ENCODE measurements at places on chromosomes 2 and 18.

GRCh38 chr2:46384457-46384815 is 87.2 kb downstream of the EPAS1 start:
- DNase-seq, result no peak

- DNase-seq, result no peak
These were observed 137.7 kb downstream of the THNSL2 start for GRCh38 chr2:88307817-88308216.

DNA sequence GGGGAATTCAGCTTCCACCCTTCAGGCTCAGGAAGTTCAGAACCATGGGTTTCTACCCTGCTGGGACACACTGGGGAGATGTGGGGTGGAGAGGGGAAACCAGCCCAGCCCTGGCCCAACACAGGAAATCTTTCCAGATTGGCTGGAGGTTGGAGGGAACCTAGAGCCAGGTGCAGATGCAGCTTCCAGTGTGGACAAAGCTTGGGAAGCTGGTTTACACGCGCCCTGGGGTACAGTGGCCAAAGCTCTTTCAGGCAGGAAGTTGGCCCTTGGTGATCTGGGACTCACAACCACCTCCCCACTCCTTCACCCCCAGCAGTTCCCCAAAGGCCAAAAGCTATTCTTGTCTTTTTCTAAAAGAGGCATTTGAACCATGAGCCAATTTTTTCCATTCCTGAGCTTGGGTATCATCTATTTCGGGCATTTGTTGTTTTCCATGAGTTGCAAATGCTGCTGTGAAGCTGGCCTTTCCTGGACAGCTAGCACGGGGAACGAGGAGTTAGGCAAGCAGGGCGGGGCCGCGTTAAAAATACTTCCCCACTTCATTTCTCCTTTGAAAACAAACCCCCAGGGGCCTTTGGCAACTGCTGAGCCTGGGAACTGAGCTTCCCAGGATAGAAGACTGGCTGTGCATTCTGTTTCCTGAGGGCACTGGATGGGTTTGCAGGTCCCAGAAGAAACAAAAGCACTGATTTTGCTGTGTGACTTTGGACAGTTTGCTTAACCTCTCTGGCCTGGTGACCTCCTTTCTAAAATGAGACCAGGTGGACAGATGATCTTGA is 3.1 kb upstream of the ARID5A start:
- no peak for DNase-seq

DNA sequence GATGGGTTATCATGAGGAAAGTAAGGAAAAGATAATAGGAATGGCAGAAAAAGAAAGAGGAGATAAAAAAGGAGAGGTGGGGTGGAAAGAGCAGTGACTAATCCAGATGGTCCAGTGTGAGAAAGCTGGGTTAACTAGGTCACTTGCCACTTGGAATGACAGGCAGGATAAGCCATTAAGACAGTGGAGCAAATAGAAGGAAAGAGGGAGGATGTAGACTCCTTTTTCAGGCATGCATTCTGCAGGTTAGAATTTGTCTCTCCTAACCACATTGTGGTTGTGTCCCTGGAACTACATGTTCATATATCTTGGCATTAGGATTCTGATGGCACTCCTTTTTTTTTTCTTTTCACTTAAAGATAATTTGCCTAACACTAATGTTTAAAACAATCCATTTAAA is 13.4 kb upstream of the NEMP2 start:
- DNase-seq, result no peak

GRCh38 chr2:150806336-150806735 is 318.9 kb upstream of the RND3 start:
- DNase-seq, result no peak

DNA sequence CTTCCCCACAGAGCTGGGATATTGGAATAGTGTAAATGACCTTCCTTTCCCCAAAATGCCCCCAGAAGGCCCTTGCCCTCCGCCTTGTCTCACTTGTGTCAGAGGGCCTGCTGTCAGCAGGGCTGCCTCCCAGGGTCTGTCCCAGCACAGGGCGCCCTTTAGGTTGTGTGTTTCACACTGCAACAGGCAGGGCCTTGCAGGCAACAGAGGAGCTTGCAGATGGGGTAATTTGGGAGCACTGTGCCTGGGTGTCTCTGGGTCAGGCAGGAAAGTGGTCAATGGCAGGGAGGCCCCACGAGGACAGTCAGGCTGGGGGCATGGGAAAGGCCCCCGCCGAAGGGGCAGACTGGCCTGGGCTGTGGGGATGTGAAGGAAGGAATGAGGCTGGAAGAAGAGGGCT is 130.7 kb downstream of the ASB1 start:
- no peak for DNase-seq

- DNase-seq, result no peak
These were observed 170.7 kb downstream of the ADCYAP1 start for GRCh38 chr18:1075322-1075721.

- no peak for DNase-seq
These were observed 11.8 kb upstream of the NEDD4L start for GRCh38 chr18:58032233-58032632.

DNA sequence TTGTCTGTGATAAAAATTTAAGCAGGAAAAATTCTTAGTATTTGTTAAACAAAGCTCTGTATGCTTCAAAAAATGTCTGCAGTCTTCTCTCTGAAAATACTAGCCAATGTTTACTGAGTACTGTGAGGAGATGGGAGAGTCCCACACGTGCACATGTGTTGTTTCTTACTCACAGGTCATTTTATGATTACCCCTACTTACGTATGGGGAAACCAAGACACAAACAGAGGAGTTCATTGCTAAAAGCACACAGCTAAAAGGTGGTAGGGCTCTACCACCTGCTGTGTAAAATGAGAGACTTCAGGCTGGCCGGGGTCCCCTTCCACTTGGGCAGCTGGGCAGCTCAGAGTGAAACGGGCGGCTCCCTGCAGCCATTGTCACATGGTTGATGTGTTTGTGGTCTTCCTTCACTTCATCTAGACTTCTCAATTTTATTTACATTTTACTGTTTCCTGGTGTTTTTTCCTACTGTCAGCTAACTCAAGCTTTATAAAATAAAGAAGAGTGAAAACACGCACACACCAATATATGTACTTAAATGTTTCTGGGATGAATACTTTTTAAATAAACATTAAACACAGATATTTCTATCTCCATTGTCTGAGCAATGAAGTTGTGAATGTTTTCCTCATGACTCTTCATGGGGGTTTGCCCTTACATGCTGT is 71.2 kb downstream of the MBP start:
- no peak for DNase-seq

DNA sequence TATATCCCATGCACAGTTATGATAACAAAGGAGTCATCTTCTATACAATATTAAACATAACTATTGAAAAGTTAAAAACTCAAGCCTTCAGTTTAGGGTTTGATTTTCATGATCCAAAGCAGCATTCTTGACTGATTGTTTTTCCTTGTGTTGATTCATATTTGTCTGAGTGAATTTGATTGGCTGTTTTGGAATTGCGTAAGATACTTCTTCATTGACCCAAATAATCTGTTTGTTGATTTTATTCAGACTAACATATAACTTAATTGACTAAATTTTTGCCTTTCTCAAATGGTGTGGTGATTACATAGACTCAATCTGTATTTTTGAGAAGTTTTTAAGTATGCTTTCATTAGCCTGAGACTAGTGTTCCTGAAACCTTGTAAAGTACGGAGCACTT is 305.7 kb upstream of the TNP1 start:
- no peak for DNase-seq

GRCh38 chr2:234293973-234294372 is 202.9 kb downstream of the ARL4C start:
- DNase-seq, result no peak

DNA sequence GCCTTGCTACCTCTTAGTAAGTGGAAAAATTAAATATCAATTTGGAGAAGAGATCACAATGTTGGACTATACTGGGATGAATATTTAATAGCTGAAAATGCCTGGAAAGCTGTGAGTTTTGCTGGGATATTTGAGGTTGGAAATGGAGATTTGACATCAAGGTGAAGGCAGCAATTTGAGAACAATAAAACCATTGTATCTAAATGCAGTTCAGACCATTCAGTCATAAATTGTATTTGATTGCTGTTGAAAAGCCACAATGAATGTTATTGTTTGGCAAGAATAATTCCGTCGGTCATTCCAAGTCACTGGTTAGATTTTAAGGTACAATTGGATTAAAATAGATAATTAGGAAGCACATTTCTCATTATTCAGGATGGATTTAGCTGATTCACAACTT is 325.6 kb downstream of the HRH4 start:
- DNase-seq, result no peak

DNA sequence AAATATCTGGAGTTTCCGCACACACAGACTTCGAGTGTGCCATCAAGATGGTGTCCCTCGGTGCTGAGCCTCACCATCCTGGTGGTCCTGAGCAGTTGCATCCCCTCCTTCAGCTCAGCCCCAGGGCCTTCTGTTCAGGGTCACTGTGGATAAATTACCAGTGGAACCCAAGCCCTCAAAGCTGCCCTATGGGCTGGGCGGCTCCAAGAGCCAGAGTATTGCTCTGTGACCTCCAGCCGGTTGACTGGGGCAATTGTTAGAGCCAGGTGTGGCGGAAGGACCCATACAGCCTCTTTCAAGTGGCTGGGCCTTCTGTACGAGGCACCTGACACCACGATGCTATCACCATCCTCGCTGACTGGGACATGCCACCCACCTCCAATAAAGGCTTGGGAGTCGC is 215.5 kb downstream of the GBX2 start:
- no peak for DNase-seq

- peak; percentile 14 for DNase-seq
These were observed 237.6 kb downstream of the PRKCE start for GRCh38 chr2:45889053-45889452.

DNA sequence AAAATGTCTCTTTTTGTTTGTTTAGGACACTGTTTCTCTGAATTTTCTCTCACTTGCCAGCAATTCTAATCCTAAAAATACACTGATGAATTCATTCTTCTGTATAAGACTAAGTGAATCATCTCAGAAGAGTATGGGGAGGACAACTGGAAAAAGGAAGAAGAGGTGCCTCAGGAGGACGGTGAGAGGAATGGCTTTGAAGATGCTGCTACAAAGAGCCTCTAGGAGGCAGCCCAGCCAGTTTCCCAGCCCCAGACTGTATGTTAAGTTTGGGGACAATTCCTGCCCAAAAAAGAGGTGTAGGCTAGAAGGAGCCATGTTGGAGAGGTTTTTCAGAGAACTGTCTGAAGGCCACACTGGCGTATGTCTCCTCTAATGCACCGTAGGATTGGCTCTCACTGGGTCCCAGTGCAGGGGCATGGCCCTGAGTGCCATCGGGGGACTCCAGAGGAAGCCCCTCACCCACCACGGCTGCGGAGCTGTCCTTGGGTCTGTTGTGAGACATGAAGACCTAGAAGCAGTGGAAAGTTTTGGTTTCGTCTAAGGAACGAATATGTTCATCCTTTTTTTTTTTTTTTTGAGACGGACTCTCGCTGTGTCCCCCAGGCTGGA is 3.1 kb upstream of the SDC1 start:
- DNase-seq, result no peak

GRCh38 chr18:31040686-31041270 is 1.8 kb downstream of the DSC3 start:
- DNase-seq, result no peak

GRCh38 chr18:74645679-74646078 is 48.0 kb downstream of the ZNF407 start:
- no peak for DNase-seq

GRCh38 chr2:209577376-209578357 is 153.8 kb downstream of the MAP2 start:
- no peak for DNase-seq

GRCh38 chr18:13244135-13244534 is 25.6 kb downstream of the LDLRAD4 start:
- DNase-seq, result no peak

DNA sequence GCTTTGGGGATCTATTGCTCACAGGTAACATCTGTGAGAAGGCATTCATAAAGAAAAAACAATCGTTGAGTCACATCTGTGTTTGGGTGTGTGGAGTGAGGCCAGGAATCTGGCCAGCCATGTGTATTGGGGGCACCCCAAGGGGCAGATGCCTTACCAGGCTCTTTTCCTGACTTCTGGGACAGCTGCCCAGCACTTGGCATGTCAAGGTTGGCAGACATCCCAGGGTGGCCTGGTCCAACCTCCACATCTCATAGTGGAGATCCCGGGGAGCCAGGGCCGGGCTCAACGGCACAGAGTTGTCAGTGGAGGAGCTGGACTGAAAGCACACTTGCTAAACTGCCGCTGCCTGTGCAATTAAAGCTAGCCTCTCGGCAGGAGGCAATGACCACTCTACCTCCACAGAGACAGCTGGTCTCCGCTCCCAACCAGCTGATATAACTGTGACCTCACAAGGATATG is 75.3 kb upstream of the MGAT4A start:
- no peak for DNase-seq

DNA sequence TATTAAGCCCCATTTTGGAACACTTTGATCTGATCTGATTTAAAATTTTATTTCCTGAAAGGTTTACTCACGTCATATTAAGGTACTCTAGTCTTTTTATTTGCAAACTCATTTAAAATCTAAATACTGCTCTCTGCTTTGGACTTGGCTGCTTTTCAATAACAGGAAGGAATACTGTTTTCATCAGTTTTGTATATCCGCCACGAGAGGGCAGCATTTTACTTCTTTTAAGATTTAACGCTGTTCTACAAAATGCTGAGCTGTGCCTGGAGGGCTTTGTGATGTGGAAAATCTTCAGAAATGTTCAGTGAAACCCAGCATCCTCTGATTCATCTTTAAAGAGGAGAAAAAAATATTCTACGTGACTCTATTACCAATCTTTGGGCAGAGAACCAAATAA is 37.5 kb upstream of the SLC38A11 start:
- DNase-seq, result no peak

GRCh38 chr2:21469564-21469963 is 345.8 kb downstream of the TDRD15 start:
- DNase-seq, result no peak

- no peak for DNase-seq
These were observed 150.3 kb downstream of the SATB2 start for GRCh38 chr2:199307461-199307860.

DNA sequence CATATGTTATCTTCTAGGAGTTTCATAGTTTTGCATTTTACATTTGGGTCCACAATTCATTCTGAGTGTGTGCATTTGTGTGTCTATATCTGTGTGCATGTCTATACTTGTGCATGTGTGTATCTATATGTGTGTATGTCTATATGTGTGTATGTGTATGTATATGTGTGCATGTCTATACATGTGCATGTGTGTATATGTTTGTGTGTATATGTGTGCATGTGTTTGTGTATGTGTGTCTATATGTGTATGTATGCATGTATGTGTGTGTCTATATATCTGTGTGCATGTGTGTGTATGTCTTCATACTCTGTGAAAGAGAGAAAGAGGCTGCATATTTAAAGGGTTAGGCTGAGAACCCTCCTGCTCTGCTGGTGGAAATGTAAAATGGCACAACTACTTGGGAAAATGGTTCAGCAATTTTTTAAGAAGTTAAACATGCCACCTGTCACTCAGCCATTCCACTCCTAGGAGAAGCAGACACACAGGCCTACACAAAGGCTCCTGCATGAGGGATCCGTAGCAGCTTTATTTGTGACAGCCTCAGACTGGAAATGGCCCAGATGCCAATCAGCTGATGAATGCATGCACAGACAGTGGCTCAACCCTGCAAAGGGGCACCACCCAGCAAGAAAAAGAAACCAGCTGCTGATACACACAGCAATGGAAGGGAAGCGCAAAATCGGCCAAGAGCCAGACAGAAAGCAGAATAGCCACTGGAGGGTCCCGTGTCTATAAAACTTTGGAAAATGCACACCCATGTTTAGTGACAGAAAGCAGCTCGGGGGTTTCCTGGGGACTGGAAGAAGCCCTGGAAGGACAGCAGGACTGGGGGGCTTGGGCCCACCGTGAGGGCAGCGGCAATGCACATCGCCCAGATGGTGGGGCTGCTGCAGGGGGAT is 146.8 kb downstream of the SEPTIN10 start:
- DNase-seq, result no peak

Data from stimulated activated CD8-positive, alpha-beta memory T cell treated with anti-CD3 and anti-CD28 coated beads, Interleukin-4, amount 100 ng/mL, for 24 hours (primary cell).